ENCODE measurements at places on chromosomes 3 and 15. TPM values are rescaled to one million over a fixed set of nuclear protein-coding genes. Genes with fewer than 3 reads are reported as not detected.

DNA sequence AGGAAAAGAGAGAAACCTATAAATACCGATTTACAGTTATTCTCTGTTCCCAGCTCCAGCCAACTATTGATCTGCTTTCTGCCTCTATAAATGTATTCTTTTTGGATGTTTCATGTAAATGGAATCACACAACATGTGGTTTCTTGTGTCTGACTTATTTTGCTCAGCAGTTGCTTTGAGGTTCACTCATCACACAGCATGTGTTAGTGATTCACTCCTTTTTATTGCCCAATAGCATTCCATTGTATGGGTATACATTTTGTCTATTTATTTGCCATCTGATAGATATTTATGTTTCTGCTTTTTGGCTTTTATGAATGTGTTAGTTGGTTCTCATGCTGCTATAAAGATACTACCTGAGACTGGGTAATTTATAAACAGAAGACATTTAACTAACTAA lies 23.6 kb downstream of the CCR1 start:
- DNase-seq, result no peak

DAZL gene
- not detected for total RNA-seq

DNA sequence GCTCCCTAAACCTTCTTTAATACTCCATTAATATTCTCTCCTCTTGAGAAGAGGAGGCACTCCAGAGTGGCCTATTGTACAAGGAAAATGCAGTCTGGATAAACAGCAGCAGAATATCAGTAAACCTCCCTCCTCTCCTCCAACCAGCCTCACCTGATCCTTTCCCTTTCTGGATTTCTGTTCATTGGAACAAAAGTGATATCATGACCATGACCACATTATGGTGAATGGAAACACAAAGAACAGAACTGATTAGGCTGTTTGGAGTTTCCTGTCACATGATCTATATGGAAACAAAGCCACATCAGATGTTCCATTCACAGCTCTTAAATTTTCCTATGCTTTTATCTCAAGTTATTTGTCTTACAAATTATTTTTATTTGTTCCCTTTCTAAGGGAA lies 14.6 kb downstream of the C2CD4B start:
- no peak for DNase-seq

GRCh38 chr3:177262396-177262795 lies 65.1 kb upstream of the TBL1XR1 start:
- no peak for DNase-seq

GRCh38 chr15:40349163-40349562 lies 1.7 kb upstream of the PHGR1 start:
- DNase-seq, result no peak

DNA sequence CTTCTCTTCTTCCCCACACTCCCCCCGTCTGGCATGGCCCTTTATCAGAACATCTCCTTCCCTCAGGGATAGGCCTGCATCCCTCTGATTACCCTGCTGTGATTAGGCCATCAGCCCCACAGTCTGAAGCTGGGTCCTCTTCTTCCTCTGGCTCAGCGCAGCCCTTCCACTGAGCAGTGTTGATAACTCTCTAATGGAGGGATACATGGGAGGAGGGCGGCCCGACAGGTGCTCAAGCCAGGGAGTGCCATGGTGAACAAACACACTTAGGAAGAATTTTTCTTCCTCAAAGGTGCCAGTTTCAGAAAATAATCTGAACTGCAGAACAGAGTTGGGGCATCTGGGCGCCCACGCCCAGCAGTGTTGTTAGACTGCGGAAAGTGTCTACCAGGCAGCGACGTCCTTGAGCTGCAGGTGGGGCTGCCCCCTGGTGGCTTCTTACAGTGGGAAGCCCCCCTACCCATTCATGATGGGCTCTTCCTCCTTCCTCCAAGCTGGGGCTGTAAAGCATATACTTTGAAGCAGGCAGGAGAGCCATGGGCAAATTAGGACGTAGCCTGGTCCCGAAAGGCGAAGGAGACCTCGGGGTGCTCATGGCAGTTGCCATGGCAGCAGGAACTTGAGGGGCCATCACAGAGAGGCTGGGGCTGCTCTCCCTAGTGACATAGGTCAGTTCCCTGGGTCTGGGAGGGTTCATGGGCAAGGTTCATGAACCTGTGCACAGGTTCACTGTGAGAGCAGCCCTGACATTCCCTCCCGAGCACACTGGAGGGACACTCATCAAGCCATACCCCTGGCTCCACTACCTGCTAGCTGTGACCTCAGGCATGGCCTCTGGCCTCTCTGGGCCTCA lies 33.2 kb upstream of the NR2C2 start:
- DNase-seq, result no peak

FGF7 gene
- 126 TPM for total RNA-seq

FEZF2 gene
- not detected for total RNA-seq

DNA sequence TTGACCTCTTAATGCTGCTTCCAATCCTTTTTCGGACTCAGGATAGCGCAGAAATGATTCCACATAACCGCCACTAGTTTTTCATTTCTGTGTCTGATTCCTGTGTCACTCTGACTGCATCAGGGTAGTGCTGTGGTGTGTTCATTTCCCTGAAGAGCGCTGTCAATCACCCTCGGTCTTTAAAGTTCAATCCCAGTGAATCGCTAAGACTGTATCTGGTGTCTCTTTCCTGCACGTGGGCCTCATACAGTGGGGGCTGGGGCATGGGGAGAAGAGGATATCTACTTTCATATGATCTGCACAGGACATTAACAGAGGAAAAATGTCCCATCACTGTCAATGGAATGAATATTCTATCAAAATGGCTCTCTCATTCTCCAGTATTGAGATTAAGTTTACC lies 32.9 kb upstream of the BNIP2 start:
- no peak for DNase-seq

DNA sequence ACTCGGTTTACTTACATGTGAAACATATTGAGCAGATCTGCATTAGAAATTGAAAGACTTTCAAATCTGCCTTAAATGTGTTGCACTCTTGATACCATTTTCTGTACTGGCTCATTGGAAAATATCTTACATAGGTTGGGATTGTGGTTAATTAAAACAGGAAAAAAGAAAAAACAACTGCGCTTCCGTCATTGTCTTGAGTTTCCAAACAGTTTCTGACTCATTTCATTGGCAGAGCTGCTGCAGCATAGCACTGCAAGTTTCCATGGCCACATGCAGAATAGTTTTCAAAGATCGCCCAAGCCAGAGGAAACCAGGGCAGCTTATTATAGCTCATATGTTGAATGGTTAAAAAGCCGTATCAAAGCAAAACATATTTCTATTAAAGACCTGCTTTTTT lies 446.6 kb upstream of the BCHE start:
- DNase-seq, result no peak

SKOR1 gene
- total RNA-seq, result 1.2 TPM

- no peak for DNase-seq
These were observed 22.2 kb upstream of the TXNRD3 start for GRCh38 chr3:126676919-126677705.

PPARG gene
- total RNA-seq, result 17.9 TPM

- no peak for DNase-seq
These were observed 100.3 kb downstream of the SMAD6 start for GRCh38 chr15:66802025-66803001.

DNA sequence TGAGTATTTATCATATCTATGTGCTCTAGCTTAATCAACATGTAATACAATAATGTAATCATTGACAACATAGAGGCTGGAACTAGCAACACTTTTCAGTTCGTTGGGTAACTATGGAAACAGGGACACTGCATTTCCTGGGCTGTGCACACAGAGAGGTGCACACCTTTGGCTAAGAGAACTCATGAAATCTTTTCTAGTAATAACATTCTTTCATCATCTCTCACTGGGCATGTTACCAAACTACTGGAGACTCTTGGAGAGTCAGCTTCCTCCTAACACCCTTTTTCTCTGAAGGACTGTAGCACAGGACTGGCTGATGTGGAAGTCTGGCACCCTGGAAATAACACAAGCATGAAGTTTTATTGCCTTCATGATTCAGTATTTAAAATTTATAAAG lies 135.6 kb downstream of the KCNMB2 start:
- DNase-seq, result no peak
